Stimulated activated CD4-positive, alpha-beta T cell treated with anti-CD3 and anti-CD28 coated beads, Interleukin-2, amount 100 ng/mL, for 48 hours (primary cell): ENCODE measurements at places on chromosomes 11 and 22.

- DNase-seq = no peak
Observed at GRCh38 chr11:58775066-58775708, 43.4 kb upstream of the GLYAT start.

DNA sequence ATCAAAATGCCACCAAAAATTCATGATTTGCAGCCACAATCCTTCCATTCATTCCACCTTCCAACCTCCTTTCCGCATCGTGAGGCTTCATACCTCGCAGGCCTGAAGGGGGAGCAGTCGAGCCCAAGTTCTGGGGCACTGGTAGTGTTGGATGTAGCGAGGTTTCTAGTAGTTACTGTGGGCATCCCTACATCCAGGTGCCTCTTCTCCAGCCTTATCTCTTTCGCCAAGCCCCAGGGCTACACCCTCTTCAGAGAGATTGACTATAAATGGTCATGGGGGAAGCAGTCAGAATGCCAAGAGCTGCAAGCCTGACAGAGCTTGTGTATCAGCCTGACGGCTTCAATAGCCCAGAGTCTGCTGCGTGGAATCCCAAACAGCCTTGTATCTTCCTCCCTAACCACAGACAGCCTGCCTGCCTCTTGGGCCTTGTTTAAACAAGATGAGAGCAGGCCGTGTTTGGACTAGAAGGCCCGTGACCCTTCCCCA, 28.9 kb downstream of the CLMP start:
- peak; percentile 16 for DNase-seq

DNA sequence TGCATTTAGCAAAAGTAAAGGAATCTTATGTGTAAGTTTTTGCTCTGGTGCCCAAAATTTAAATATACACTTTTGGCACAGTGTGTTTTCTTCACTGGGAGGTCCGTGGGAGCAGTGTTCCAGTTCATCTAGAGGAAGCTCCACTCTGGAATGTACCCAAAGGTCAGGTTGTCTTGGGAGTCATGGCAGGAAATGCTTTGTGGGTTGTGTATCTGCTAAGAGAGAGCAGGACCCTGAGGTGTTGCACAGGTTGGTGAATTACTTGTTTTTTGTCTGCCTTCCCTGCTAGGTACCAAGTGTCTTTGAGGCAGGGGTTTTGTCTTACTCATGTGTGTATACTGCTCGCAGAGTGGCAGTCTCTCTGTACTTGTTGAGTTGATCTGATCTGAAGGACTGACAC, 37.3 kb downstream of the DIXDC1 start:
- no peak for DNase-seq

DNA sequence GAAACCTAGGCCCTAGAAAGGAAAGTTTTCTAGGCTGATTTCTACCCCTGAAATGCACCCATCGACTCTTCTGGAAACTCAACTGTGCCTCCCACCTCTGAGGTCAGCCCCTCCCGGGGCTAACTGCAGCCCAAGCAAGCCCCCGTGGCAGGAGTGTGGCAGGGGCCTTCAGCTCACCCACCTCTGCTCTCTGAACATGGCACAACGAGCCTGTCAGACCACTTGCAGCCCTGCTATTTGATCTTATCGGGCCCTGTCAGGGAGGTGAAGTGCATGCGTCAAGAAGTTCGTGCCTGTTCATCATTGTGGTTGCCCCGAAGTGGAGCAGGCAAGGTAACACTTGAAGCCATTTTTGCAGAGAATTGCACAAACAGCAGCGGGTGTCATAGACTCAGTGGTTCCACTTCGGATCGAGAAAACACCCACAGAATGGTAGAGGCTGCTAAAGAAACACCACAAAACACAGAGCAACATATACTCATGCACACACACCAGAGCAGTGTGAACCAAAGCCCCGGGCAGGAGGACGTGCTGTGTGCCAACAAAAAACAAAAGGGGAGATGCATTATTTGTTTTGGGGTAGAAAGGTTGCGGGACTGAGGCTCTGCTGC, 262.7 kb downstream of the ETS1 start:
- DNase-seq = peak; percentile 63

DNA sequence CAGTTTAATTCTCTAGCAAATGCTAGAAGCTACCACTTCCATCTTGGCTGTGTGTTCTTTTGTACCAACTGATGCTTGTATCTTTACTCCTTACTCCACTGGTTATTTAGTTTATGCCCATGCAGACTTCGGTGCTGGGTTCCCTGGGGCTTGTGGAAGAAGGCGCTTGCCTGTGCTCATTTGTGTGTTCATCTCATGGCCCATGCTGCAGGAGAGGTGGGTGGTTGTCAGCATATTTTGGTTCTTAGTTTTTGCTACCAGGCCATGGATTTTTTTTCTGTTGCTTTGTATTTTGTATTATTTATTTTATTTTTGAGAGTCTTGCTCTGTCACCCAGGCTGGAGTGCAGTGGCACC, 22.4 kb downstream of the MICAL2 start:
- DNase-seq = no peak

DNA sequence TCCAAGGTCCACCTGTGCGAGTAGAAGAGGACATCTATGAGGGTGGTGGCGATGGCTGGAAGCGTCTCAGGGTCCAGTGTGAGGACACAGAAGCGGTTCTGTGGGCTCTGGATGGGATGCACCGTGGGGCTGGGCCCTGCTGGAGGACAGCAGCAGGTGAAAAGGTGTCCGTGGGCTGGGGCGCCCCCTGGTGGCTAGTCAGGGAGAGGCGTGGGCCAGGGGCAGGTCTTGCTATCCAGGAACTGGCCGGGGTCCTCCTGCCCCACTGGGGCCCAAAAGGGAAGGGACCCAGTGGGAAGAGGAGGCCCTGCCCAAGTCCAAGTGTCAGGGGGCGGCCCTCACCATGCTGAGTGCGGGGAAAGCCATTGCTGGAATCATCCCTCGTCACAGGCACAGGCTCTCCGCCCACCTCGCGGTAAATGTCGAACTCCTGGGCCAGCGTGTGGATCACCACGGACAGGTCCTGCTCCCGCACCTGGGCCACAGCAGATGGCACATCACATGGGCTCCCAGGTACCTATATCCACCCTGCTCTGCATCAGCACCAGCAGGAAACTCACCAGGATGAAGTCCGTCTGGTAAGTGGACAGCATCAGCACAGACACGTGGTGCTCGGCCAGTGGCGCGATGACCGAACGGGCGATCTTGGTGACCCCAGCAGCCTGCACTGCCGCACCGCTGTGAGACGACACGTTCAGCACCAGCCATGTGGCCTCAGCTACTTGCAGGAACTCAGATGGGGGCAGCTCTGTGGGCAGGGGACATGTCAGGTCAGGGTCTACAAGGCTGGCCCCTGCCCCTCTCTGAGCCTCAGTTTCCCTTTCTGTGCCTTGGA, 2.3 kb downstream of the CASTOR1 start:
- peak; percentile 93 for DNase-seq

GRCh38 chr11:6632116-6633073, 13.2 kb upstream of the TPP1 start:
- DNase-seq = no peak

DNA sequence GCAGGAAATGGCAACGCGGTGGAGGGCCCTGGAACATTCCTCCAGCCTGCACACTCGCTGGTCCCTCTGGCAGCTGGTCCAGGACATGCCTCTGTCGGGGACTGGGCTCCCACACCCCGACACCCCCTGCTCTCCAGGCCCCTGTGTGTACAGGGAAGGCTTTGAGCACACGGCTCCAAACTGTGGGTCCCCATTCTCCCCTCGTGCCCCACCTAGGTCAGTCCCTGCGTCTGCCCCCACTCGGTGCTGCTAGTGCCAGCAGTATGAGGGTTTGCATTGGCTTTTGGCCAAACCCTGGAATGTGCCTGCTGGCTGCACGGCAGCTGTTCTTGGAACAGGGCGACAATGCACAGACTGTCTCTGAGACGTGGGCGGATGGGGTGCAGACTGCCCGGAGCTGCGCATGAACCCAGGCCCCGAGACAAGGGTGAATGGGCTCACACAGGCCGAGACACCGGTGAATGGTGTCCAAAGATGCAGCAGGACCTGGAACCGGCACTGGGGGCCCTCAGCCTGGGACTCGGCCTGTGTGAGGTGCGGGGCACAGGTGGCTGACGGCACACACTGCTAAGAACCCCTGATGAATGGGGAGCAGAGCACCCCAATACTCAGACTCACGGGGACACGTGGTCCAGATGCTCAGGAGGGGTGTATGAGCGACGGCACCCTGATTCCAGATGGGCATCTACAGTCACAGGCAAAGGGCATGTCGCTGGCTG, 7.5 kb upstream of the SYT8 start:
- DNase-seq = no peak

- no peak for DNase-seq
Observed at GRCh38 chr22:46056546-46057245, 79.7 kb upstream of the WNT7B start.

DNA sequence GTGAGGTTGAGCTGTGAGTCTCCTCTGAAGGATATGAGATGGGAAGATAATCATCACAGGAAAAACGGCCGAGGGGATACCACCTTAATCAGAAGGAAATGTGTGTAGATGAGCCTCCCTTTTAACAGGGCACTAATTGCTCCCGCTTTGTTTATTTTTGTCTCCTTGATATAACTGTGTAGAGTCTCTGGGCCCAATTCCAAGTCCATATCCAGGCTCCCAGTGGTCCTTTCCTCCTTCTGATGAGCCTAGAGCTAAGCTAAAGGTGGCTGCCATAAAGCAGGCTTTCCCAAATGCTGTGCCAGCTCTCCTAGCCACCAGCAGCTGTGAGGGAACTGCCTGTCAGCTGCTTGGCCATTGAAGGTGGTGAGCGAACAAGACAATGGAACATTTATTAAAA, 17.1 kb upstream of the CCDC90B start:
- DNase-seq = no peak

DNA sequence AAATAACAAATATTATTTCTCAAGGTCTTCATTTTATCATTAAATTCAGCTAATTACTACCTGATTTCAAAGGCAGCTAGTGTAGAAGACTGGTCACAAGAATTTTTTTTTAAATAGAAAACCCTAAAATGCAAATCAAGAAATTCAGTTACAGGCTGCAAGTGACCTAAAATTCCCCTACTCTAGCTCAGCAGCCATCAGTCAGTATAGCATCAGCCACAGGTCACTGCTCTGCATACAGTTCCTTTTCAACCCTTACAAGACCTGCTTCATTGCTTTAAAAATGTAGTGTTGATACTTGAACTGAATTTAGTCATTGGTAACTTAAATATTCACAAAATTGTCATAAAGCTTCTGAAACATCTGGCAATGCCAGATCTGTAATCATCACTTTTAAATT, 9.5 kb upstream of the B3GNT6 start:
- DNase-seq = no peak

DNA sequence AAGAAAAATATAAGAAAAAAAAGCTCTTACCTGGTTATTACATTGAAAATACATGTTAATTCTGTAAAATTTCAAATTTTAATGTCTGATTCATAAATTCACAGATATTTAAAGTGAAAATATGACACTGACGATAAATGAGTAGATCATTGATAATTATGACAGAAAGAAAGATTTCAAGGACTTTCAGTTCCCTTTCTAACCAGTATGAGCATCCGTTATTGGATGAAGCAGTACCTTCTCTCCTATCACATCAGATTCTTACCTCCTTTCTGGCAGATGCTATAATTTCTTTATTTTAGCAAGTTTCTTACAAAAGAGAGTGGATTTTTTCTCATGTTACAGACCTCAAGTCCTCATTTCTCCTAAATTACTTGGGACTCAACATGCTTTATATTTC, 847.3 kb downstream of the JRKL start:
- no peak for DNase-seq

DNA sequence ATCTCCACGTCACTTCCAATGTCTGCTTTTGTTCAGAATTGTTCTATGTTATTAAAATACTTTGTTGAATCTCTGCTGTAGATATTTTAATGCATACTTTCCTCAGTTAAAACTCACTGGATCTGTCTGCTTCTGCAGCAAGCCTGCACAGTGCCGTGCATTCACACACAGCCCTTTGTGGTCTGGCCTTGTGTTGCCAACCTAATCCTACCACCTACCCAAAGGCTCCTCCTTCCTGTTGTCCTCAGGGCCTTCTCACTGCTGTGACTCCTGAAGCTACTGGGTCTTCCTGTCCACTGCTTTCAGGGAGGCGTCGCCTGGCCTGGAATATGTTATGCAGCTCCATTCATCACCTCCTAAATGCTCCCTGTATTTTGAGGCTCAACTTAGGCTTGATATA, 67.0 kb downstream of the PPP6R3 start:
- no peak for DNase-seq

- no peak for DNase-seq
Observed at GRCh38 chr11:111237926-111238325, 7.6 kb upstream of the POU2AF2 start.

DNA sequence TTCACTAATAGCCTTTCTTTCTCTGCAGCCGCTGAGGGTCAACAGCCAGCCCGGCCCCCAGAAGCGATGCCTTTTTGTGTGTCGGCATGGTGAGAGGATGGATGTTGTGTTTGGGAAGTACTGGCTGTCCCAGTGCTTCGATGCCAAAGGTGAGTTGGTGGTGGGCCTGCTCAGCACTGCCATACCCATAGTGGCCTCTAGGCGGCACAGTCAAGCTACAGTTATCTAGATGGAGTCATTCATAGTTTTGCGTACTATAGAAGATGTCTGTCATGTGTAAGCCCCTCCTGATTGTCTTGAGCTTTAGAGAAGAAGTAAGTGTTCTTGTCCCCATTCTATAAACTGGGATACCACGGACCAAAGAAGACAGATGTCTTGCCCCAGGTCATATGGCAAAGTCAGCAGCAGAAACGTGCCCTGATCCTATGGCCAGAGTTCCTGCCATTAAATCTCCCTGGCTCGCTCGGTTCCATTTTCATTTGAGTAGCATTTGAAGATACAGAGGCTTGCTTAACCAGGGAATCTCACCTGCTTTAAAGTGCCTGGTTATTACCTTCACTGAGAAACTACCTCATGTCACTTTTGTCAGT, 42.1 kb upstream of the CRTAM start:
- DNase-seq = peak; percentile 67
